Glutamatergic neuron (in vitro differentiated cells): ENCODE measurements at places on chromosomes 1 and 21. TPM values are rescaled to one million over a fixed set of nuclear protein-coding genes. Genes with fewer than 3 reads are reported as not detected.

Gene TSPEAR
- total RNA-seq: not detected

Gene FCGR1A
- not detected for total RNA-seq

GRCh38 chr1:159829273-159829634 is 2.6 kb downstream of the SLAMF8 start:
- peak; percentile 67 for DNase-seq

GRCh38 chr1:84073266-84073665 is 70.8 kb upstream of the PRKACB start:
- DNase-seq: no peak
